Myocyte (in vitro differentiated cells): ENCODE measurements at places on chromosomes 12 and 14.

DNA sequence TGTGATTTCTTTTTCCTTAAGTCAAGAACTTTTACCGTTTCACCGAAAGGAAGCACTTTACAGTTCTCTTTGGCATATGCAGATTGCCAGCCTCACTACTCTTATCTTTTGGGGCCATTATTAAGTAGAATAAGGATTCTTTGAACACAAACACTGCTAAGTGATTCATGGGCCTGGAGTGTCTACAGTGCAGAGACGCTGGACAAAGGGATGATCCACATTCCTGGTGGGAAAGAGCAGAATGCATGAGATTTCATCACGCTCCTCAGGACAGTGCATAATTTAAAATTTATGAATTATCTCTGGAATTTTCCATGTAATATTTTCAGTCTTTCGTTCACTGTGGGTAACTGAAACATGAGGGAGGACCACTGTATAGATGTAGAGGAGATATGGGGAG is 90.2 kb downstream of the TTLL5 start:
- DNase-seq, result no peak

GRCh38 chr12:31659087-31659942 is at the start of gene ETFBKMT:
Gene ETFBKMT, plus strand, starts transcription at chr12:31659688. Its CDS starts 2,266 bp downstream, at chr12:31661954.
- DNase-seq, result peak; percentile 89

GRCh38 chr12:50599366-50600095 is 94.7 kb downstream of the DIP2B start:
- DNase-seq, result no peak

DNA sequence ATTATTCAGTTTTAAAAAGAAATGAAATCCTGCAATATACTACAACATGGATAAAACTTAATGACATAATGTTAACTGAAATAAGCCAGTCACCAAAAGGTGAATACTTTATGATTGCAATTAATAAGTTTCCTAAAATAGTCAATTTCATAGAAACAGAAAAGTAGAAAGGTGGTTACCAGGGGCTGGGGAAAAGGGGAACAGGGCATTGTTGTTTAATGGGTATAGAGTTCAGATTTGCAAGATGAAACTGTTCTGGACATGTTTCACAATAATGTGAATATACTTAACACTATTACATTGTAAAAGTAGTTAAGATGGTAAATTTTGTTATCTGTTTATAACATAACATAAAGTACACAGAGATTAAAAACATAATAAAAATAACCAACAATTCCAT is 550.9 kb downstream of the CCER1 start:
- no peak for DNase-seq

DNA sequence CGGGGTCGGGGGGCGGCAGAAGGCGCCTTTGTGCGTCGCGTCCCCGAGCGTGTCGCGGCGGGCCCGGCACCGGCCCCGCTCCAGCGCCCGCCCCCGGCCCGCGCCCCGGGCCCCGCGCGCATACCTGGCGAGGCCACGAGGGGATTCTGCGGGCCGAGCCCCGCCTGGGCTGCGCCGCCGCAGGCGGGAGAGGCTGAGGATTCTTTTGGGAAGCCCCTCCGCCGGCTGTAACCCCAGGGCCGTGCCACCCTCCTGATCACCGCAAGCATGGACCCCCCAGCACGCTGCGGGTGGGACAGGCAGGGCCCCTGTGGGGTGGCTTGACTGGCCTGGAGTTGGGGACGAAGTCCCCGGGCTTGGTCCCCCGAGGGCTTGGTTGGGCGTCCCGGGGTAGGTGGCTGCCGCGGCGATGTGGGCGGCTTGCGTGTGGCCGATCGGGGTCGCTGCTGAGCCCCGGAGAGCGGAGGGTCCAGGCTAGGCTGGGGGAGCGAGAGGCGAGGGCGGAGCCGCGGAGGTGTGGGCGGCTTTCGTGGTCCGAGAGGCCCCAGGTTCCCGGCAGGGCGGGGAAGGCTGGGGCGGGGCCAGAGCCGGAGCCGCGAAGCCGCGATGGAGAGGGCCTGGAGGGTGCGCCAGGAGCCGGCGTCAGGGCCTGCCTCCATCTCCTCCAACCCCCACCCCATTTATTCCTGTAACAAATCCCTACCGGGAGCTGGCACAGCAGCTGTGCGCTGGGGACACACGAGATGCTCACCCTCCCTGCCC is 28.4 kb upstream of the GPR132 start:
- no peak for DNase-seq

DNA sequence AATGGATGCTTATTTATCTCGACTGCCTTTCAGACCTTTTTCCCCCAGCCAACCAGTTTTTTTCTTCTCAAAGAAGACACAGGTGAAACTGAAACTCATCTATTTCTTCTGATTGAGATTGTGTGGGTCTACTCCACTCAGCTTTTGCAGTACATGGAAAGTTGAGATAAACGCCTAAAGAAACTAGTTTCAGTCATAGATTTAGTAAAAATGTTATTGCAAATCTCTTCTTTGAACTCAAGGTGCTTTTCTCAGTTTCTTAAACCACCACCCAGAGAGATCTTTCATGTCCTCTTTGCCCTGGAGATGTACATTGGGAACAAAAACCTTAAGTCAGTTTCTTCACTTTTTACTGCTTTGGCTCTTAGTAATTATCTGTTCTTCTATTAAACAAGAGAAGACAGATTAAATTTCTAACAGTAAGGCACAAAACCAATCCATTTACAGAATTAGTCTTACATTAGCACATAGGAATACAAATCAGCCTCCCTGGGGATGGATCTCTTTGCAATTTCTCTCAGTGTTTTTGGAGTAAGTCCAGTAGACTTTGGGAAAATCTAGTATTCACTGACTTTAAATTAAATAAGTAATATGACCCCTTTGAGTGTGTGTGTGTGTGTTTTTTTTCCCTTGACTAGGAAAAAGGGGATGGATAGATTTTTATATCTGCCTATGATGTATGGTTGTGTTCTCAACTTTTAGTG is 11.6 kb downstream of the FBXW8 start:
- DNase-seq, result peak; percentile 36

GRCh38 chr12:30447061-30447750 is 248.5 kb downstream of the IPO8 start:
- DNase-seq, result no peak

GRCh38 chr12:21546716-21547115 is 20.6 kb downstream of the SPX start:
- DNase-seq, result peak; percentile 46

- DNase-seq, result no peak
Observed at GRCh38 chr12:56071648-56072047, 8.3 kb upstream of the ERBB3 start.

DNA sequence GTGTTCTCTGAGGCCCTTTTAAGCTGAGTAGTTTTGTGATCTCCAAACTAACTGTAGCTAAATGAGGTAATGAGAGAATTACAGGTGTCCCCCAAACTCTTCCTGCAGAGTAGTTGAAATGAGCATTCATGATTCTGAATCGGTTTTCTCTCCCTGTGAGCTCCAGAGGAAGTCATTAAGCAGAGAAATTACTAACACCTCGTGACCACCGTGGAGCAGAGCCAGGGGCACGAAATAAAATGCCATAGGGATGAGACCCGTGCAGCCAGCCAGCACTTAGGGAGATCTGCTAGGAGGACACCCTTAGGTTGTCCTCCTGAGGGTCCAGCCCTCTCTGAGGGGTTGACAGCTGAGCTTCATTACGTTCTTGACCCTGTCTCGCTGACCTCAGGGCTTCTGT is 79.5 kb downstream of the SLC25A47 start:
- DNase-seq, result no peak

GRCh38 chr12:68823696-68824095 is 15.7 kb downstream of the MDM2 start:
- DNase-seq, result no peak

DNA sequence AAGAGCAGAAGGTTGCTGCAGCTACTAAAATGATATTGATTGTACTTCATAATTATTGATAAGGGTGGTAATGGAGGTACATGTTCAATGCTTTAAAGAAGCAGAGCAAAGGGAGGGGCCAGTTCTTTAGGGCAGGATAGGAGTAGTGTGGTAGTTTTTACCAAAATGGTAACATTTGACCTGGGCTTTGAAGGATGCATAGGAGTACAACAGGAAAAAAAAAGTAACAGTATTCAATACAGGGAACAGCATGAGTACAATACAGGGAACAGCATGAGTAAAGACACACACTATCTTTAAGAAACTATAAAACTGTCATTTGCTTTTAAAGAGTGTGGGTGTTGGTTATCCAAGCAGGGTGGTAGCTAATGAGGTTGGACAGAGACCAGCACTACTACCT is 215.0 kb upstream of the CRY1 start:
- DNase-seq, result no peak

DNA sequence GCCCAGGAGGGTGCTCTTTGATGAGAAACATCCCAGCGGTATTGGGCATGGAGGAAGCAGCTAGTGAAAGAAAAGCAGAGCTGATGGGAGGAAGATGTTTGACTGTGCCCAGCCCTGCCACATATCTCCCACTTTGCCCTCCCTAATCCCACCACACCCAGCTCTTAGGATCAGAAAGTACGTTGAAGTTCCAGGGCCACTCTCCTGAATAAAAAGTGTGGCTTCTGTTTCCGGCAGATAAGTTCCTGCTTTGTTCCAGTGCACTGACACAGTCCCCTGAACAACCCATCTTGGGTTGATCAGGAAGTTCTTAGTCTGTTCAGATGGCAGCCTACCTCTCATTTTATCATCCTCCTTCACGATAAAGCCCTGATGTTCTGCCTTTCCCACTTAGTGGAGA is 16.5 kb downstream of the TPCN1 start:
- DNase-seq, result no peak

- DNase-seq, result peak; percentile 70
Observed at GRCh38 chr12:29616664-29617406, 119.3 kb upstream of the OVCH1 start.

DNA sequence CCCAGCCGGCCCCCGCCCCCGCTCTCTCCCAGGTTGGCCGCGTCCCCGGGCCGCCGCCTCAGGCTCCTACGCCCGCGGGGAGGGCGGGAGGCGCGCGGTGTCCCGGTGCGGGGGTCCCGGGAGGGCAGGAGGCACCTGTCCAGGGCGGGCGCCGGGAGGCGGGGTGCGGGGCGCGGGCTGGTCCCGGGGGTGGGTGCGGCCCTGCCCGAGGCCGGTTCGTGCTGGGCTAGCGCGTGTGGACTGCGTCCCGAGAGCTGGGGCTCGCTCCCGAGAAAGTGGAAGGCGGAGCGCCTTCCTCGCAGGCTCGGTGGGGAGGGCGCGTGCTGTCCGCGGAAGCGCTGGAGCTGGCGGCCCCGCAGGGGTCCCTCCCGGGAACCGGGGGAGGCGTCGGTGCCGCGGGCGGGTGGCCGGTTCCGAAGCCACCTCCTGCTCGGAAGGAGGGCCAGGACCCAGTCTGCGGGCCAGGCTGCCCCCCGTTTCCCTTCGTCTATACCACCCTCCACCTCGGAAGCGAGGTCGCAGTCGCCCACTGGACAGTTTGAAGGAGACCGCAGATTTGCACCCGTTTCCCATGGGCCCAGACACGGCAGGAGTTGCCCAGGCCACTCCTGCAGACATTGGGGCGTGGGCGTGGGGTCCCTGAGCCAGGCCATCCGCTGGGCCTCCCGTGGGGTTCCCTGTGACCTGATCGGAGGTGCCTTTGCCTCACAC is 636 bp downstream of the ZFYVE21 start:
- peak; percentile 24 for DNase-seq

DNA sequence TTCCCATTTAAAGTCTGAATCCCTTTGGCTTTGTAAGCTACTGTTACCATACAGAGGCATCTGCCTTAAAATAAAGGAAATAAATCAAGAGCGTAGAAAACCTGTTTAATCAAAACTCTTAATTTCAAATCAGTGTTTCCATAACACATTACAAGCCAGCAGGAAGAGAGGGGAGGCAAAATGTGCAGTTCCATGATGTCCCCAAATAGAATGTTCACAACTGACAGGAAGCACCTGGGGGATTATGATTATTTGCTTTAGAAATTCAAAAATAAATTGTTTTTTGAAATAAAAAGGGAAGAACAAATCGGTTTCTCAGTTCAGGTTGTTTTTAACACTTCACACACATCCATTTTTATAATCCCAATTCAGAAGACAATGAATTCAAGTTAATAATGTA is 21.4 kb downstream of the SOCS2 start:
- no peak for DNase-seq

- peak; percentile 97 for DNase-seq
Observed at GRCh38 chr14:61130512-61131260, 149.6 kb downstream of the SLC38A6 start.
